ENCODE measurements at places on chromosomes 3 and 15.

DNA sequence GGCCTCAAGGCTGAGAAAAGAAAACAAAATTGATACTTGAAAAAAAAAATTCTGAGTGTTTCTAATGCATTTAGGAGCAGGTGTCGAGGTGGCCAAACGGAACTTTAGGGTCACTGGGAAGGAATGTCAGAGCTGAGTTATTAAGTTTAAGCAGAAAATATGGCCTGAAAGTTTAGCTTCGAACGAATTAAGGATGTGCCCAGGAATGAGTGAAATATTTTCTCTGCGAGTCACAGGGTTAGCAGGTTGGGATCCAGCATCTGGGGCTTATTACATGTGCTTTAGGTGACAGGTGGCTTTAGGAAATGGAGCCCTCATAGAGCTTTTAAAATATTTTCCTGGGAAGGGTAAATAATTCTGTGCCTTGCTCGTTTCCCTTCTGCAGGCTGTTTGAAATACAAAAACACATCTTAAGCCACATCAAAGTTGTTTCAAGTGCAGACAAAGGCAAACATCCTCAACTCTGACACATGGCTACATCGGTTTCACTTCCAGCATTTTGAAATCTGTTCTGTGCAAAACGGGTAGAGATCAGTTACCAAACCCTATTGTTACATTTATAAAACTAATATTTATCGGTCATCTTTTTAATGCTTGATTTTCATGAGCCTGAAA lies 143.1 kb upstream of the ARRDC4 start:
- DNase-seq: no peak

GRCh38 chr3:39937874-39938273 lies 128.5 kb downstream of the MYRIP start:
- DNase-seq: no peak

DNA sequence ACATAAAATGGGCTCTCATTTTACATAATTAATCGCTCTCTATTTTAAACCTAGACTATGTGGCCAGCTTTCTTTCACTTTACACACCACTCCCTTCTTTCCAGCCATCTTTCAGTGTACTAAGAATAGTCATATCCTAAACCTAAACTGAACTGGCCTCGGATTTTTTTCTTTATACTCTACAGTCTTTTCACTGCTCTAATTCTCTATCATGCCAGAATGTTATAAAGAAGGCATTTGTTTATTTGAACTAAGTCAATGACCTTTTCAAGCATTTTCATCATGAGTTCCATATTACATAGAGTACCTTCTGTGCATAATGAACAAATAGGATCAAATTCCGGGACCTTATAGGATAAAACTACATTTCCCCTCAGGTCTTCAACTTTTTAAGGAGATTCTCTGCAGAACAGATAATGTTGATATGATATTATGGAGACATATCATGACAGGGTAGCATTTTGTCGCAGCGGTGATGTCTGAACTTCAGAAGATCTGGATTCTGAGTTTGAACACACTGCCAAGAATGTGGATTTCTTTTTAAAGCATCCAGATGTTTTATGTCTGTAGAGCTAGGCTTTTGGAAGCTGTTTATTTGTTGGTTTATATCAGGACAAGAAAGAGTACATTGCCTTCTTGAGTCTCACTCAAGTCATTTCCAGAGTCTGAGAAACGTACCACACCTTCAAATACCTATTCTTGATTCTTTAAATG lies 1047.3 kb downstream of the MCTP2 start:
- no peak for DNase-seq

- DNase-seq: peak; percentile 7
Observed at GRCh38 chr3:71160785-71161546, 422.6 kb downstream of the FOXP1 start.

DNA sequence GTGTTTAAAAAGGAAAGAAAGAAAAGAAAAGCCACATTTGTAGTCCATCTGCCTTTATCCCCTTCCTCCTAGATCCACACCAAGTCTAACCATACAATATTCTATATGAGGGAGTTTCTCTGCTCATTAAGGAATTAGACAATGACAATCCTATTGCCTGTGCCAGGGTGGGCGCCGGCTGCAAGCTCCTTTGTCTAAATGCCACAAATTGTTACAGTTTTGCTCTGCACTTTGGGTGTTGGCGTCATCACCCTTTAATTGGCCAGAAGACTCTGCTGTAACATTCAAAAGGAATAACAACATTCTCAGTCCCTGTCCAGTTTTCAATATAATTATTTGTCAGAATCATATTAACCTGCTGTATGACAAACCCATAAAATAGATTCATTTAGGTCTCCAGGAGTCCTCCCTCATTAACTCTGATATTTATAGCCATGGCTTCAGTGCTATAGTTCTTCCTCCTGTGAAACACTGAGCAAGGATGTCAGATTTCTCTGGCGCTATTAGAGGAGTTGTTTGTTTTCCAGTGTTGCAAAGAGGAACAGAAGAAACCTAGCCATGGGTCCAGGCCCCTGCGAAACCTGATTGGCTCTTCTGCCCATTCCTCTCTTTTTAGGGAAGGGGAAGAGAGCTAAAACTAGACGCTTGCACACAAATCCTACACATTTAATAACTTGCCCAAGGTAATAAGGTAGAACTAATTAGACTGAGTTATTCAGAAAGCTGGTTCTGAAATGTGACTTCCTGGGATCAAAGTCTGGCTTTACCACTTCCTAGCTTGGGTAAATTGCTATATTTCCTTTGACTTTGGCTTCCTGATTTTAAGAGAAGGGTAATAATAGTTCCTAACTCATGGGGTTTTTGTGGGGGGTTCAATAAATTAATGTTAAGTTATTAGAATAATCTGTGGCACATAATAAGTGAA lies 112.4 kb downstream of the CD47 start:
- DNase-seq: no peak

DNA sequence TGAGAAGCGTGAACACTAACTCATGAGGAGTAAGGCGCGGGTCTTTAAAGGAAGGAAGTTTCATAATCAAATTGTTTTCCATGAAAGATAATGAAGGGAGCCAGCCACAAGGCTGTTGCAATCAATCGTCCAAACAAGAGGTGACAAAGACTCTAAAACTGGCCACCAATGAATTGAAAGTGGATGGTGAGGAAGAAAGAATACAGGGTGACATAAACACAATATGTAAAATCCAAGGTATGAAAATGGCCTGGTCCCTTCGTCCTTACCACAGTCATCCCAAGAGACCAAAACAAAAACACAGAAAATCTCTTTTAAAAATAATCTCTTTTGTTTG lies 12.0 kb downstream of the CD86 start:
- DNase-seq: no peak

DNA sequence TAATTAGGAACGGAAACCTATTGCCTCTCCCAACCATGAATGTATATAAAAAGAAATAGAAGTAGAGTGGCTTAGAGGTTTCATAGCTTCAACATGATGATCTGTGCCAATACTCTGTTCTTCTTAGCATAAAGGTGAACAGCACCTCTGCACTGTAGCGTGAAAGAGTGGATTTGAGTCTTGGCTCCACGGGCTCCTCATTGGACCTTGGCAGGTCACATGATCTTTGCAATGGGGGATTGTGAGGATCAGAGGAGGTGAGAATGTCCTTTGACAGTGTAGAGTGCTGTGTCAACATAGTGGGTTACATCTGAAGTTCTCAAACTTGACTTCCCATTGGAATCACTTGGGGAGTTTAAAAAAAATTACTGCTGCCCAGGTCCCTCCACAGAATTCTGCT lies 51.4 kb downstream of the FEM1B start:
- DNase-seq: no peak

DNA sequence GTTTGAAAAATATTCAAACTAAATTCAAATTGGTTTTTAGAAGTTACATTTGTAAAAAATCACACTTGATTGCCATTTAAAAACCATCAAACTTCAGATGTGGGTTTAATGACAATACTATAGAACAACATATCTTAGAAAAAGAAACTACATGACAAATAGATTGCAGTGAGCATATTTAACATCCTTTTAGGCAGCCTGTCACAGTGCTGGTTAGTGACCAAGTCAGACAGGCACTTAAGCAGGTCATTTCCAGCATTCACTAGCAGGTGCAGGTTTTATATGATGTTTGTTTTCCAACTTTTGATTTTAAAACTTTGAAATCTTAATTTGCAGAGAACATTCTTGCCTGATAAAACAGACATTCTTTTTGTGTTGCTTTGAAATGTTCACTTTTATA lies 115.7 kb downstream of the MBNL1 start:
- DNase-seq: no peak
